ENCODE measurements at places on chromosomes 16 and 17.

- no peak for DNase-seq
Observed at GRCh38 chr17:15081008-15081407, 184.1 kb downstream of the PMP22 start.

- DNase-seq, result no peak
Observed at GRCh38 chr16:86316967-86317812, 193.1 kb upstream of the FOXF1 start.

DNA sequence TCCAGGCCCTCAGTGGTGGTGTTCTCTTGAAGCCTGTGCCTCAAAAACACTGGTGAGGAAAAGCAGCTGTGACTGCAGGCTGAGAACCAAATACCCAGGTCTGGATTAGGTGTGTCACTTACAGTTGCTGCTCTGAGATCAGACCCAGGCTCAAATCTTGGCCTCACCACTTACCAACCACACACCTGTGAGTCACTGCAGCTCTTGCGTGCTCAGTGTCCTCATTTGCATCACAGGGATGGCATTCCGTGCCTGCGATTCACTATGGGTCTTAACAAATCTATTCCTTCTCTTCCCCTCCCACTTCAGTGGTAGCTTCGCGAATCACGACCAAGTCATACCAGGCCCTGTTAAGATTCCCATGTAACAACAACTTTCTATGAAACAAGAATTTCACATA, 233.4 kb upstream of the HSBP1 start:
- DNase-seq, result no peak

- no peak for DNase-seq
Observed at GRCh38 chr17:31067691-31068184, 27.0 kb upstream of the NF1 start.

- DNase-seq, result no peak
Observed at GRCh38 chr17:38980490-38981217, 13.5 kb upstream of the FBXO47 start.

GRCh38 chr17:33451221-33451620, 158.1 kb upstream of the ASIC2 start:
- DNase-seq, result no peak

GRCh38 chr17:79427621-79428539, 183.0 kb downstream of the RBFOX3 start:
- no peak for DNase-seq

DNA sequence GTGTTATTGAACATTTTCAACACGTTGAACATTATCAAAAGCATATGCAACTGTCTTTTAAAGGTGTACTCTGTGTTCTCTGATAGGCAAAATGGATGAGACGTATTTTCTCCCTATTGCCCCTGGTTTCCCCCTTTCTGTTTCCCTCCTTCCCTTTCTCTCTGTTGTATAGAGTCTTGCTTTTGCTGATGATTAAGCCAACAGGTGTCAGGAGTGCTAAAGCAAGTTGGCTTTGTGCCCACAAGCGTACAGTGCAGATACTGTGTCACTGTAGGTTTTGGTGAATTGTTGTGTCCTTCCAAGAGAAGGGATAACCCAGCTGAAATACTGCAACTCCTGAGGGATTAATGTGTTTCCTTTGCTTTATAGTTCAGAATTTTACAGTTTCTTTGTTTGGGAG, 74.4 kb downstream of the COX10 start:
- DNase-seq, result no peak

- no peak for DNase-seq
Observed at GRCh38 chr17:1227917-1228780, 42.1 kb upstream of the BHLHA9 start.

- peak; percentile 73 for DNase-seq
Observed at GRCh38 chr17:73363442-73364154, 51.8 kb upstream of the CDC42EP4 start.

GRCh38 chr16:20791923-20792612, 14.2 kb downstream of the ERI2 start:
- no peak for DNase-seq

GRCh38 chr17:5583426-5584382, 605 bp downstream of the NLRP1 start:
- no peak for DNase-seq

DNA sequence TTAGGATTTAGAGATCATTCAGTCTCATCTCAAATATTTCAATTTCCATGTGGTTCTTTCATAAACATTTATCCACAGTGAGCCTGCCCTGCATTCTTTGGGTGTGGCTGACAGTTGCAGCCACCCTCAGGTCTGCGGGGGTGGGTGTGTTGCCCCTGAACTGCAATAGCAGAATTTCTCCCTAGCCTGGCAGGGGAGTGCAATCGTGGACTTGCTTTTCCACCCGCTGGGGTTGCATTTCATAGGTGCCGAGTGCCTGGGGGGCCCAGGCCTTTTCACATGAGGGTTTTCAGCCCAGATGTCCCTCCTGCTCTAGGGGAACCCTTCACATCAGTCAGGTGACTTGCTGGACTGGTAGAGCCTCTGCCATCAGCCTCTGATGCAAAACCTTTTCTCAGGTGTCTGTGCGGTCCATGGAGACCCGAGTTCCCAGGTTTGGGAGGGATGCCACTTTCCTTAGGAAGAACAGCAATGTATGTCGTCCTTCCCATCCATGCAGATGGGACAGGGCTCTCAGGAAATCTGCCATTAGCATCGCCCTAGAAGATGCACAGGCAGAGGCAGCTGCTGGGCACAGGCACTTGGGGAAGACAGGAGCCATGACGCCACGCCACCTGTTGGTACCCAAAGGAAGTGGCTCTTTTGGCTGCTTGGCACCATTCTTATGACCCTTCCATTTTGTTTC, 2.4 kb upstream of the USP36 start:
- DNase-seq, result peak; percentile 67

- peak; percentile 31 for DNase-seq
Observed at GRCh38 chr17:1597861-1598342, 30.7 kb downstream of the SLC43A2 start.

- DNase-seq, result no peak
Observed at GRCh38 chr17:68273722-68274121, 17.2 kb downstream of the SLC16A6 start.

GRCh38 chr16:29198731-29199521, 207.6 kb downstream of the NPIPB11 start:
- DNase-seq, result no peak

DNA sequence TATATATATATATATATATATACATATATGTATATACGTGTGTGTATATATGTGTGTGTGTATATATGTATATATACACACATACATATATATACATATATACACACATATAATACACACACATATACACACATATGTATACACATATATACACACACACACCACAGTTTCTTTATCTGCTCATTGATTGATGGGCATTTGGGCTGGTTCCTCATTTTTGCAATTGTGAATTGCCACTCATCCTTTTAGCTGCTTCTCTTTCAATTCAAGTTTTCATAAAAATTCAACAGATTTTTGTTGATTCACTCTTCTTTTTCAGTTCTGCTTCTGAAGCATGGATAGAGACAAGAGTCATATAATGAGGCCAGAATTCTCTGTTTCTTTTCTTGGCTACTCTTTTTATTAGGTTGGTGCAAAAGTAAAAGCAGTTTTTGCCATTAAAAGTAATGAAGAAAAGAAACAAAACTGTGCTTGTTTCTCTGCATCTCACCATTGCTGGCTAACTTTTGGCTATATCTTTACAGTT, 44.5 kb downstream of the SLFN5 start:
- DNase-seq, result no peak

Measured in NCI-H146 (cell line).